ENCODE measurements at places on chromosomes 12 and 14.
A peak's percentile ranks its signal among the peaks of the same experiment; 100 is the strongest.

GRCh38 chr14:33493266-33493665 lies 457.6 kb downstream of the EGLN3 start:
- H3K4me3 ChIP-seq: no peak overlapping the region
- DNase-seq: no peak
- no peak overlapping the region for H3K27ac ChIP-seq

DNA sequence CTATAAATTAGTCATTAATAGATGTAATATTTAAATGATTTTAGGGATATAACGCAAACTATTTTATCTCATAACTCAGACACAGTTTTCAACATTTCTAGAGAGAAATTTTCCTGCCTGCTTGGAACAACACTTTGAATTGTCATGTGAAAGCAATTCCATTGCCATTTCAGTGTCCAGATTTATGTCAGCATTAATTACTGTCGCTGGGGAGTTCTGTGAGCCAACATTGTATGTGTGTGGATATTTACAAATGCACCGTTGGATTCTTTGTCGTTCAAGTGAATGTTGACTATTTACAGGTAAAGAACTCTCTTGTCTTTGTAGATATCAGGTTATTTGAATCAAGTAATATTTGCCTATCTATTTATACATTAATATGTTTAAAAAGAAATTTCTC lies 465.3 kb upstream of the RGS6 start:
- H3K27me3 ChIP-seq: no peaks in the 10 kb centered on the region
- H3K27ac ChIP-seq: no peak overlapping the region
- no peaks in the 10 kb centered on the region for H3K4me1 ChIP-seq
- H3K4me3 ChIP-seq: no peak overlapping the region

DNA sequence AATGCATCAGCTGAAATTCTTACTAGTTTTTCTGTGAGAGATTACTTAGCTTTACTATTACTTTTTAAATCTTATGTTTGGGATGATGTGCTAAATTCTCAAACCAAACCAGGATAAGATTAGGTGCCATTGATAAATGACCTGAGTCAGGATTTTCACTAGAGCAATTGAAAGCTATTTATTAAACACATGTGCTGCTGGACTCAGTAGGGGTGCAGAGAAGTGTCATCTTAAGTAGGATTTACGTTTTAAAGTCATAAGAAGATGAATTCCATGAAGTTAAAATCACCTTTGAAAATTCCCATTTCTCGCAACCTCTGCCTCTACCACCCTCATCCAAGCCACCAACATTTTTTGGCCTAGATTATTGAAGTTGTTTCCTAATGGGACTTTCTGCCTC lies 8.8 kb downstream of the TMEM263 start:
- H3K36me3 ChIP-seq: peaks cover 17% of the 10 kb centered on the region
- H3K4me1 ChIP-seq: no peaks in the 10 kb centered on the region

DNA sequence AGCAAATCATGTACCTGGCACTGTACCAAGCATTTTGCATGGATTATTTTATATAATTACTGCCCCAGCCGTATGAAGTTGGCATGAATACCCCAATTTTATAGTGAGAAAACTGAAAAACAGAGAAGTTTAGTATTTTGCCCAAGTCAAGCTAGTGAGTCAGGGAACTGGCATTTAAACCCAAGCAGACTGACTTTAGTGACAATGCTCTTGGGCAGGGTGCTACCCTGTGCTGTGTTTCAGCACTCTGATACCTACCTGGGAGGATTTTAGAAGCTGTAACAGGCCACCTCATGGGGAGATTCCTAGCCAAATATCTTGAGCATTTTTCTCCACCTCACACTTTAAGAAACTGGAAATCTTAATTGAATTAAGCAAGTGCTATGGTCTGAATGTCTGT lies 98.1 kb upstream of the MAX start:
- no peaks in the 10 kb centered on the region for H3K36me3 ChIP-seq
- H3K27ac ChIP-seq: no peak overlapping the region
- no peak overlapping the region for H3K4me3 ChIP-seq
- H3K4me1 ChIP-seq: no peaks in the 10 kb centered on the region

- H3K36me3 ChIP-seq: no peaks in the 10 kb centered on the region
- peaks cover 7% of the 10 kb centered on the region for H3K27me3 ChIP-seq
- H3K4me1 ChIP-seq: peaks cover 51% of the 10 kb centered on the region
- H3K4me3 ChIP-seq: peak overlapping the region; percentile 46
- DNase-seq: no peak
- H3K27ac ChIP-seq: peak overlapping the region; percentile 81
These were observed 325 bp downstream of the CRIP1 start for GRCh38 chr14:105486974-105487448.

DNA sequence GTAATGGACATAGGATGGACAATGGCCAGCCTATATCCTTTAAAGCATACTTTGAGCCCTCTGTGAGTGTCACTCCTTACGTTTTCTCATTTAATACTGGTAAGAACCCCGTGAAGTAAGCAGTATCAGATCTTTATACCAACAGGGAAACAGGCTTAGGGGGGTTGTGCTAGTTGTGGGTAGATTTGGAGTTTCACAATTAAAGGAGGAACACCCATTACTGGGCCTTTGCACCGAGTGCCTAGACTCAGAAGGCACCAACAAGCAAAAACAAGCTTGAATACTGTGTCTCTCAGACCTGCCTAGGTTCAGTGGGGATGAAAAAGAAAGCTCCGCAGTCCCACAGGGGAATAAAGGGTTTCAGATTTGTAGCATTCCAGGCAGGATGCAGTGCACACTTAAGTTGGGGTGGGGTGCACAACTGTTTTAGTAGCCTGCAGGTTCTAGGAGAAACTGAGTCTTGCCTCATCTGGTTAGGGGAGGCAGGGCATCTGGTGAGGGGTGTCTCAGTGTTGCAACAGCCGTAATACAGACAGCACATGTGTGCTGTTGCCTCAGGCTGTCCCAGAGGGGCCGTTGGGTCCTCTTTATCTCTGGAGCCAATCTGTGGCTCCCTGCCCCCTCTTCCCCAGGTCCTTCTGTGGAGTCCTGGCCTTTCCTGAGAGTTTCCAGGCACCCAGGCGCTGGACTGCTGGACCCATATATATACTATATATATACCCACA lies 51.2 kb downstream of the IRAK3 start:
- no peak overlapping the region for H3K4me3 ChIP-seq
- no peak for DNase-seq
- H3K36me3 ChIP-seq: no peaks in the 10 kb centered on the region
- no peaks in the 10 kb centered on the region for H3K4me1 ChIP-seq
- no peak overlapping the region for H3K27ac ChIP-seq

- H3K36me3 ChIP-seq: no peaks in the 10 kb centered on the region
- H3K27me3 ChIP-seq: no peaks in the 10 kb centered on the region
- no peak overlapping the region for H3K4me3 ChIP-seq
These were observed 84.1 kb upstream of the PLEKHA5 start for GRCh38 chr12:19045426-19045825.

DNA sequence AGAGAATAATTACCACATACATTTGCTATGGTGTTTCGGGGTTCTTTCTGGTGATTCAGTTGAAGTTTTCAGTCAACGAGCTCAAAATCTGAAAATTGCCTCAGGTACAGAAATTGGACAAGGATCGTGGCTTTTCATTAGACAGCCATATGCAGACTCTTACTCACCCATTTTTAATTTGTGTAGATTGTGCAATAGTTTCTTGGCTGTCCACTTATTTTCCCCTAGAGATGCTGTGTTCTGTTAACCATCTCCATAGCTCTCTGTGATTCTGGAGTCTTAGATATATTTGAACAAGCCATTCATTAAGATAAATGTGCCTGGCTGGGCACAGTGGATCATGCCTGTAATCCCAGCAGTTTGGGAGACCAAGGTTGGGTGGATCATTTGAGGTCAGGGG lies 497.1 kb upstream of the RPL10L start:
- DNase-seq: no peak
- no peaks in the 10 kb centered on the region for H3K36me3 ChIP-seq
- no peak overlapping the region for H3K27ac ChIP-seq
- no peaks in the 10 kb centered on the region for H3K4me1 ChIP-seq

GRCh38 chr12:42469355-42470175 lies 120.0 kb downstream of the PRICKLE1 start:
- H3K4me1 ChIP-seq: no peaks in the 10 kb centered on the region
- peaks cover 2% of the 10 kb centered on the region for H3K36me3 ChIP-seq
- H3K4me3 ChIP-seq: no peak overlapping the region
- no peaks in the 10 kb centered on the region for H3K27me3 ChIP-seq

DNA sequence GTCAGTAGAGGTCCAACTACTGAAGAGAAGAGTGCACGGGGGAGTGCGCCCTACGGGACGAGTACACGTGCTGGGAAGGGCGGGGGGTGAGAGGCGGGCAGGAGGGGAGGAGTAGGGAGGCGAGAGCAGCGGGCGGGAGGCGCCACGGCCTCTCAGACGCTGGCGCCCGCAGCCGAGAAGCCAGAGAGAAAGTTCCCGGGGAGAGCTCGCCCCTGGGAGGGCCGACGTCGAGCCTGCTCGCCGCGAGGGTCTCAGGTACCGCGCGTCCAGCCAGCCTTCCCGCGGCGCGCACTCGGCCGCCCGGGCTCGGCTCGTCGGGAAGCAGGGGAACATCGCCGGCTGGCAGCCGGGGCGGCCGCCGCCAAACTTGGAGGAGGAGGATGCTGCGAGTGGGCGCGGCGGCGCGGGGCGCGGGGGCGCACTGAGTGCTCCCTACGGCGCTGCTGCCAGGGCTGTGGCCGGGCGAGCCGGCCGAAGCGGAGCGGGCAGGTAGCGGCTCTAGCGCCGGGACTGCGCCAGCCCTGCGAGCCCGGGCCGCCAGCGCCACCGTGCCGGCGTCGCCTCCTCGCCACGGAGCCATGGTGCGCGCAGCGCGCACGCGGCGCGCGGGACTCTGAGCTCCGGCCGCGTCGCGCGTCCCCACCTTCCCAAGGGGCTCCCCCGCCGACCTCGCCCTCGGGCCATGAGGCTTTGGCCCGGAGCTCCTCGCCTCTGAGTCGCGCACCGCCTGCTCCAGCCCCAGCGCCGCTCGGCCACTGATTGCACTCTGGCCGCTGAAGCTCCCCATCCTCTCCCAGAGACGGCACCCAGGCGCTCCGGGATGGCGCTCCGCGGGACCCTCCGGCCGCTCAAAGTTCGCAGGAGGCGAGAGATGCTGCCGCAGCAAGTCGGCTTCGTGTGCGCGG lies at the start of gene SLC24A4:
Gene SLC24A4, plus strand, starts transcription at position 155 of the 905 bp plus-strand sequence. Its CDS starts 666 bp downstream, at position 821.
- no peaks in the 10 kb centered on the region for H3K36me3 ChIP-seq
- DNase-seq: no peak
- peak within 1 kb of the TSS; percentile 50 for H3K4me3 ChIP-seq
- H3K27me3 ChIP-seq: peaks cover 29% of the 10 kb centered on the region
- H3K4me1 ChIP-seq: no peaks in the 10 kb centered on the region
- H3K27ac ChIP-seq: no peak within 1 kb of the TSS
